Activated T-cell treated with anti-CD3 and anti-CD28 coated beads, Interleukin-2, amount 50 U/mL, for 1 hour (primary cell): ENCODE measurements at places on chromosomes 2 and 18.

DNA sequence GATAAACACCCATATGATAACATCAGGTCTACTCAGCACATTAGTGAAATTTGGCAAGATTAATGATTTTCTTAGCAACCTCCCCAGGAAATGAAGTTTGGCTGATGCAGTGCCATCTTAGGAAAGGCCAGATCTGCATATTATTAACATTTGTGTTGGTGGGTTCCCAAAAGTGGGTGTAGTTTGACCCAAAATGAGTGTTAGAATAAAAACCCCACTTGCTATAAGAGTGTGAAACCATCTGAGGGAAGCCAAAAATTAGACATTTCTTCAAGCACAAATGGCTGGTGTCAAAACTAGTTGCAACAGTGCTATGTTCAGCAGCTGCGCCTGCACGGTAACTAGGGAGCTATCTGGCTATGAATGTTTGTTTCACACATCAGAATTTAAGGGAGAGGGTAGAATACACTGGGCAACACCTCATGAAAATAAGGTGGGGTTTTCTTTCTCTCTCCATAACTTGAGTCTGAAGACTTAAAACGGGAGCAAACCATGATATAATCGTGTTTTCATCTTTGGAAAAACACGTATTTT, 15.9 kb upstream of the CSRNP3 start:
- no peak for DNase-seq

DNA sequence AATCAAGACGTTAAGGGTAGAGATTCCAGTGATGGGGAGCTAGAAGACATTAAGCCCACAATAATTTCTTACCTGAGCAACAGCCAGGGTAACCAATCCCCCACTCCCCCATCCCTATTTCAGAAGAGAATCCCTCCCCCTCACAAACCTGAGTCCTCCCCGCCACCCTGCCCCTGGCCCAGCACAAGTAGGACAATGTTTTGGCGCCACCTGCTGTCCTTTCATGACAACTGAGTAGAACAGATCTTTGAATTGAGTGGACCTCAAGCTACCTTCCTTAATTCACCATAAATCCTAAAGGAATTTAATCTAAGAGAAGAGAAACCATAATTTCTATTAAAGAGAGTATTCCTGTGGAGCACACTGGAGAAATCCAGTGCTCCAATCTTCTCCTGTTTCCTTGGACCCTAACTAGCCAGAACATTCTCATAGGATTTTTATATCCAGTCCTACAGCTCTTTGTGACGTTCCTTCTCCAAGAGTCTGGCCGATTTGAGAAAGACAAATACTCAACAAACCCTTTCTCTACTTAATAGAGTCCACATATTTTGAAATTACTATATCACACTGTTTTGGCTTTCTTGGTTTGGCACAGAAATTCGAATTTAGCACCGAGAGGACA, 41.1 kb downstream of the NHEJ1 start:
- DNase-seq = peak; percentile 48

GRCh38 chr2:112940859-112941625, 30.1 kb downstream of the IL37 start:
- DNase-seq = no peak

- DNase-seq = no peak
Observed at GRCh38 chr2:177000061-177000714, 212.4 kb upstream of the HNRNPA3 start.

- DNase-seq = no peak
Observed at GRCh38 chr2:126653109-126653508, 2.8 kb upstream of the GYPC start.

GRCh38 chr2:73217826-73218225, 3.8 kb downstream of the SMYD5 start:
- no peak for DNase-seq

GRCh38 chr2:168245074-168245825, 2.1 kb downstream of the STK39 start:
- DNase-seq = no peak

GRCh38 chr2:43751476-43751990, 22.3 kb upstream of the DYNC2LI1 start:
- DNase-seq = no peak

GRCh38 chr2:135055182-135055786, 3.2 kb downstream of the RAB3GAP1 start:
- no peak for DNase-seq

GRCh38 chr18:49728542-49728941, 84.8 kb downstream of the ACAA2 start:
- peak; percentile 19 for DNase-seq

DNA sequence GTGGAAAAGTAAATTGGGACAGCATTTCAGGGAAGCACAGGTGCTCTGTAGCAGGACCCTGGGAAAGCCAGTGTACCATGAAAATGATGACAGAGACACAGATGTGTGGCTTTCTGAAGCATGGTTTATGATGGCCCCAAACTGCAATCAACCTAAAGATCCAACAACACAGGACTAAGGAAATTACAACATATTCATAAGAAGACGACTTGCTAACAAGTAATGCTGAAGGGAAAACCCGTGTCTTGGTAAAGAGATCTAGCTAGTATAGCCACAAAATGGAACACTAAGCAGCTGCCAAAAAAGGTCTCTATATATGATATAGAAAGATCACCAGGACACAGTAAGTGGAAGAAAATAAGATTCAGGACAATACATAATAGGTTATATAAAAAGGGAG, 53.2 kb downstream of the UXS1 start:
- no peak for DNase-seq

DNA sequence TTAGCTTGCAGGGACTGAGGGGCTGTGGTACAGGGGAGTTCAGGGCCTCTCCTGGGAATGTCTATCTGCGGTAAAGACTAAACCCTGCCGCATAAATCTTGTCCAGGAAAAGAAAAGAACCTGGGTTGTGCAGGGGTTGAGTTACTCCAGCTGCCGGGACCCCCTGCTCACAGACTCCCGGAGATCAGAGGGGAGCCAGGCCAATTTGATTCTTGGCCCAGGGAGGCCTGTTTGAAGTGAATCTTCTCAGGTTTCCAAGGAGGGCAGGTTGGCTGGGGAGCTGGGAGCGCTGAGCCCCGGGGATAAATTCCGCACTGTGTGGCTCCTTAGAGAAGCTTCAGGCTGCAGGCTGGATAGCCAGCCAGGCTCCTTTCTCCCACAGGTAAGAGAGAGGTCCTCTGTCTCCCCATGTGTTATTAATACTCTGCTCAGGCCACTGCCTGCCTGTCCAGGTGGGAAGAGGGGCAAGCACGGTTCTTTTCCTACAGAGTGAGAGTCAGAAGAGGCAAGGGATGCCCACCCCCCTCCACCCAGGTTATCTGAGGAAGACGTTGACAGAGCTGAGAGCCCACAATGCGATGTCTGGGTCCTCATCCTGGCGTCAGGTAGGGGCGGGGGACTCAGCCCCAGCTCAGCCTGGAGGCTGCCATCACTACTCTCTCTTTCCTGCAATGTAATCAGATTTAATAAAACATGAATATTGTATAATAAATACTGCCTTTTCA, 82.7 kb downstream of the LONRF2 start:
- DNase-seq = no peak

GRCh38 chr2:48343571-48344440, 186.1 kb upstream of the STON1 start:
- no peak for DNase-seq

DNA sequence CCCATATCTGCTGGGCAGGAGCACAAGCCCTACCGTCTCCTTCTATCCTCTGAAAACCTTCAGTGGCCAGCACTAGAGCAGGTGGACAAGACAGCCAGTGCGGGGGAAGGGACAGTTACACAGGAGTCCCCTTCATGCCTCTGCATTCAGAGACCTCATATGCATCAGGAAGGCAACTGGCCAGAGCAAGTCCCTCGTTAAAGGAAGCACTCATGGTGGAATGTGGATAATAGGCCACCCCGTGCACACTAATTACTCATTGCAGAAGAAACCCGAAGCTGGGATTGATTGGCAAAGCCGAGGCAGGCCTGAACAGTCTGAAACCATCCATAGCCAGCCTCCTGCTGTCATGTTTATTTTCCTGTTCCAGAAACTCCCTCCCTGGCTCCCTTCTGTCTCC, 11.2 kb downstream of the KIAA2012 start:
- no peak for DNase-seq

DNA sequence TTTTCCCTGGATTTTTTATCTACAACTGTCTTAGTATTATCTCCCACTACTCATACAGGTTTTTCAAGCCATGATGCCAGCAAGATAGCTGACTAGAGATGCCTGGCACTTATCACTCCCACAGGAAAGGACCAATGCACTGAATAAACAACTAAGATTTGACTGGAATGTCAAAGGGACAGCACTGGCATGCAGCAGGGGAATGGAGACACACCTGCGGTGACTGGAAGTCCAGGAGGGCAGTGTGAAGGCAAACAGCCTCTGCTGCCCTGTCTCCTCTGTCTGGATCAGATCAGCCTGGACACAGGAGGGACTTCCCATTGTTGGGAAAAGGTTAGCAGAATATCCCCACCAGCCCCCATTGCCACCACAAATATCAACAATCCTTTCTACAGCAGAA, 85.1 kb downstream of the TMEM237 start:
- no peak for DNase-seq

- no peak for DNase-seq
Observed at GRCh38 chr18:11888726-11889125, 19.4 kb downstream of the MPPE1 start.

GRCh38 chr2:222013889-222014288, 284.9 kb downstream of the PAX3 start:
- no peak for DNase-seq

DNA sequence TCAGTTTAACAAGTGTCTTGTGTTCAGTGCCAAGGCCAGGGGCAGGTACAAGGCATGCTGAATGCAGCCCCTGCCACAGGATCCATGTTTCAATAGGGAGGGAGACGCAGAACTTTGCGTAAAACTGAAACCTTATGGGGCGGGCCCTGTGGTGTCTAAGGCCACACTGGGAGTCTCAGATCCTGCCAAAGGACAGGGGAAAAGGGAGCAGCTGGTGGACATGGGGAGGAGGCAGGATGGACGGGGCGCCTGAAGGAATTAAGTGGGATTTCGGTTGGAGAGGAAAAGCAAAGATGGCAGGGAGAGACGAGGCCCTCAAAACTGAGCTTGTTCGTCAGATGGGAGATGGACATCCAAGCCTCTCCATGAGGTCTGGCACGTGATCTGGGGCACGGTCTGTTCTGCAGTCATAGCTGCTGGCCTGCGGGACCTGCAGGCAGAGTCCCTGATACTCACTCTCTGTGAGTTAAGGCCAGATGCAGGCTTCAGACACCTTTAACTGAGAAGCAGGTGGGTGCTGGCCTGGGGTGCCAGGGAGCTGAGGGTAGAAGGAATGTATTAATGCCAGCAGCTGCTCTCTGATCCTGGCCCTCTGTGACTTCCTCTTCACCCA, 48.8 kb downstream of the TCF7L1 start:
- no peak for DNase-seq

DNA sequence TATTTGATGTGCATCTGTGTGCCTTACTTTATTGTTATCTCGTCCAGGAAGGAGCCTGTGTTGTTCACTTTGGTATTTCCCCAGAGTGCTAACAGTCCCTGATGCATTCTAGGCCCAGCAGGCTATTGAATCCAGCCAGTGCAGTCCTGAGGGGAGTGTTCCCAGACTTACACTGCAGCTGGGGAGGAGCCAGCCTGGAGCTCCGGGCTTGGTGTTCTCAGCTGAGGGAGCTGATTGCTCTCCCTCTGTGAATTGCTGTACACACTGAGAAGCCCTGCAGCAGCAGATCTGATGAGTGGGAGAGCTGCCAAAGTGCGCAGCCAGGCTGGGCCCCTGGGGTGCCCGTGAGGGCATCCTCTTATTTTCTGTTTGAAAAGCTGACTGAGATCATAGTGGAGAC, 159.2 kb downstream of the GALNT3 start:
- no peak for DNase-seq

DNA sequence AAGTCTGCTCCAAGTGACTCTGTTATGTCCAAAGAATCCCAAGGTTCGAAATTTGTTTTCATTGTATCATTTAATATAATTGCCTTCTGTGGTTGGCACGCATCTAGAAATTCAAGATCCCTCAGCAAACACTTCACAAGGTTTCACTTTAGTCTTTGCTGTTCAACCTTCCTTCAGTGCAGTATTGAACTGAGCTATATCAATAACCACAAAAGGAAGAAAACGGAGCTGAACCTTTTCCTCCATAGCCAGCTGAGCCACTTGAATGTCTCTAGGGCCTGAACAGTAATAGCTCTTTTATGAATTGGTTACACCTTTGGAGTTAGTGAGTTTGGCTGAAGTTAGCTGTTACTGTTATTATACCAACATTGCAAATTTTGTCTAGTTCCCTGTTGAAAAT, 357.7 kb upstream of the HNRNPA3 start:
- DNase-seq = no peak

DNA sequence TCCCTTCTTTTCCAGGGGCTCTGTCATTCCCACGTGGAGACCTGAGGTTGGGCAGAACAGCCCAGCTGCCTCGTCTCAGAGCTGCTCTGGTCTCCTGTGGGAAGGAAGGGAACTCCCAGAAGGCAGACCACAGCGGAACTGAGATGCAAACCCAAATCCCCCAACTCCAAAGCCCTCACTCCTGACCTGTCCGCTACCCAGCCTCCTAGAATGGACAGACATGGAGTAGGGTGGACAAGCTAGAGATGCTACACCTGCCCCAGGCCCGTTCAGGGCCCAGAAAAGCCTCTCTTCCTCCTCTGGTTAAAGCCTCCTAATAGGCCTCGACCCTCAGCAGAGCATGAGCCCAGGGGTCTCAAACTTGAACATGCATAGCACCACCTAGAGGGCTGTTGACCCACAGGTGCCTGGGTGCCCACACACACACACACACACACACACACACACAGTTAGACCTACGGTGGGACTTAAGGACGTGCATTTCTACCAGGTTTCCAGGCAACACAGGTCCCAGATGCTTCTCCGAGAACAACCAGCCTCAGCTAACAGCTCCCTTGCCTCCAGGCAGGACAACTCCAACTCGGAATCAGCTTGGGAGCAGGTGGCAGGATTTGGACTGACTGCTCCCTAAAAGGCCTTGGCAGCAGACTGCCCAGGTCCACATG, 93.5 kb downstream of the TNS1 start:
- DNase-seq = no peak

DNA sequence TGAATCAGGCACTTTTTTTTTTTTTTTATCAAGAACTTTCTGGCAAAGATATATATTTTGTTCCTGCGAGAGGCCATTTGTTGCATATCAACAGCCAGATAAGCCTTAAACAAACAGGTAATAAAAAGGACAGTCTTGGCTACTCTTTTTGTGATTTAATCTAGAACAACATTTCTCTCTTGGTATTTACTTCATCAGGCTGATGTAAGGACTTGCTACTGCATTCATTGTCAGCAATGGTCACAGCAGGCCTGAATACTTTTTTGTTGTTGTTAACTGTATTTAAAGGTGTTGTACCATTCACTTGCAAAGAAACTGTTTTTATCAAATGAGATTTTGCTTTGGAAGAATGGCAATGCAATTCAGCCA, 683.8 kb downstream of the IRS1 start:
- no peak for DNase-seq

GRCh38 chr2:118982039-118982438, 40.0 kb downstream of the MARCO start:
- no peak for DNase-seq

DNA sequence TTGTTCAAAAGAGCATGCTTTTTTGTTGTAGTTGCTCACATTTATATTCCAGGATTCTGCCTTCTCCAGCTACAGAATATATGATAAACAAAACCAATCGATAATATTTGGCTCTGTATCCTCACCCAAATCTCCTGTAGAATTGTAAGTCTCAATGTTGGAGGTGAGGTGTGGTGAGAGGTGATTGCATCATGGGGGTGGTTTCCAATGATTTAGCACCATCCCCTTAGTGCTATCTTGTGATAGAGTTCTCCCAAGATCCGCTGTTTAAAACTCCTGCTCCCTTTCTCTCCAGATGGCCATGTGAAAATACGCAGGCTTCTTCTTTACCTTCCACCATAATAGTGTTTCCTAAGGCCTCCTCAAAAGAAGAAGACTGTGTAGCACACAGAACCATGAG, 98.7 kb upstream of the SCN7A start:
- DNase-seq = no peak
